Cortex of kidney (tissue), 1 donor: ENCODE measurements at places on chromosomes 3 and 15.

DNA sequence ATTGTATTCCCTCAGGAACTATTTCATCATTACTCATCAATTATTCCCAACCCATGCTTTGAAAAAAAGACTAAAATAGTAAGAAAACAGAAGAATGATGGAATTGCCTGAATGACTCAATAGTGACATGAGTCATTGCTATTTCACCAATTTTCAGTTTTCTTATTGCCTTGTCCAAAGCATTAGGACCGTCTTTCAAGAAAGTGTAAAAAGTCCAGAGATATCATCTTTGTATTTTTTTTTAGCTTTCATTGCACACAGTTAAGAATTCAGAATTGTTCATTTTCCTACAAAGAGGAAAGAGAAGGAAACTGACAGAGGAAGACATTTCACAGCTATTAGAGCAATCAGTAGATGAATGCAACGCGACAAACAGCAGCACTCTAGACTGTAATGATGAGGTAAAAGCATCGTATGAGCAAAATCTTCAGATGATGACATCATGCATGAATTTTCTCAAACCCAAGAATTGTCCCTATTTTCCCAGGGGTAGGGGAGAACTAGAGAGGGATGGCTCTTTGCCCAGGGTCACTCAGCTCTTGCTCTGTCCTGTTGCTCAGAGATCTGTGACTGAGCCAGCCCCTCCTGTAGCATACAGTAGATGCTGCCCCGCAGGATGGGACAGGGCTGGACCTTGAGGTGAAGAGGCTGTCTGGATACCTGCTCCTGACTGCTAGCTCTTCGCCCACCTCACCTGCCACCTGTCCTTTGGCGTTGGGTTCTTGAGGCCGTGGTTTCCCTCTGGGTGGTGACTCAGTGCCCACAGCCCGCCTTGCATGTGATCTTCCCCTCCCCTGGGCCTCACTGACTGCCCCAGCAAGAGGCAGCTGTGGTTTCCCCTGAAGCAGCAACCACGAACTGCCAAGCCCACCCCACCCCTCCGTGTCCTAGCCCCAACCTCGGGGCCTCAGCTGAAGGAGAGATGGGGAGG lies 84.8 kb downstream of the PPCDC start:
- no peak for DNase-seq

DNA sequence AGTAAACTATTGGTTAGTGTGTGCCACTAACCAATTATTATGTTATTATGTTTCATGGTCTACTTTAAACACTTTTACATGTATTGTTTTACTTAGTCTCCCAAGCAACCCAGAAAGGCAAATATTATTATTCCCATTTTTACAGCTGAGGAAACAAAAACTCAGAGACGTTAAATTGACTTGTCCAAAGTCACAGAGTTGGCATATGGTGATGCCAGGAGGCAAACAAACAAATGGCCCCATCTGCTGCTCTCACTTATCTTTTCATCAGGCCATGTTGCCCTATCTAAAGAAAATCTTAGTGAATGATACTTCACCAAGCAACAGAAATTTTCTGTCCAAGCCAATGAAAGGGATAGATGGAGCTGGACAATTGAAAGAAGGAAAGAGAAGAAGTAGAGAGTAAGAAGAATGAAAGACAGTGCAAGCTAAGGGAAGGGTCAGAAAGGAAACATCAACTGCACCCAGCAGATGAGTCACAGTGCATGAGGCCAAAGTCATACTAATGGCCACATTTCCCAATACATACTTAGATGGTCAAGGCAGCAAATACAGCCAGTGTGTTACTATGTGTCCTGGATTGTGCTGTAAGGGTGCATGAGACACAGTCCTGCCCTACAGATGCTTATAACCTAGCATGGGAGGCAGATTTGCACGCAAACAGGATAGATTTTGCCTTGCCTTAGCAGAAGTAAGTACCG lies 266.9 kb downstream of the KCNMB2 start:
- no peak for DNase-seq

GRCh38 chr3:117705011-117705410 lies 995.4 kb downstream of the TUSC7 start:
- DNase-seq = no peak

GRCh38 chr3:11545186-11545851 lies 98.4 kb downstream of the VGLL4 start:
- no peak for DNase-seq

DNA sequence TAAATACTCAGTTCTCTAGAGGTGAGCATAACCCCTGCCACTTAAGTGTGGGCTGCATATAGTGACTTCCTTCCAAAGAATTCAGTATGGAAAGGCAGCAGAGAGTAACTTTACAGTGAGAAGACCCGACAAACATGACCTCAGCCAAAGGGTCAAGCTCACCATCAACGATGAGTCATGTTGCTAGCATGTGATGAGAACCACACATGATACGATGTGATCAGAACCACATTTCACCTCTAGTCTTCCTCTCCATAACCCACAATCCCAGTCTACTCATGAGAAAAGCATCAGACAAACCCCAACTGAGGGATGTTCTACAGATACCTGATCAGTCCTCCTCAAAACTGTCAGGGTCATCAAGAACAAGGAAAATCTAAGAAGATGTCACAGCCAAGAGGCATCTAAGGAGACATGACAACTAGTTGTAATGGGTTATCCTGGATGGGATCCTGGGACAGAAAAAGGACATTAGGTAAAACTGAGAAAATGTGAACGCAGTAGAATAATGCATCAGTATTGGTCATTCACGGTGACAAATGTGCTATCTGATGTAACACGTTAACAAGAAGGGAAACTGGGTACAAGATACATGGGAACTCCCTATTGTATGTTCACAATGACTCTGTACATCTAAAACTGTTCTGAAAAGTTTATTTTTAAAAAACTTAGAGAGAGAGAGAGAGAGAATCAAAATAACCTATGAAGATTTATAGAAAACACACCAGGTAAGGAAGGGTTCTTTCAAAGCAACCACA lies 28.3 kb downstream of the SEC61A1 start:
- no peak for DNase-seq

- DNase-seq = no peak
These were observed 1.5 kb downstream of the IGF2BP2 start for GRCh38 chr3:185823078-185824044.

DNA sequence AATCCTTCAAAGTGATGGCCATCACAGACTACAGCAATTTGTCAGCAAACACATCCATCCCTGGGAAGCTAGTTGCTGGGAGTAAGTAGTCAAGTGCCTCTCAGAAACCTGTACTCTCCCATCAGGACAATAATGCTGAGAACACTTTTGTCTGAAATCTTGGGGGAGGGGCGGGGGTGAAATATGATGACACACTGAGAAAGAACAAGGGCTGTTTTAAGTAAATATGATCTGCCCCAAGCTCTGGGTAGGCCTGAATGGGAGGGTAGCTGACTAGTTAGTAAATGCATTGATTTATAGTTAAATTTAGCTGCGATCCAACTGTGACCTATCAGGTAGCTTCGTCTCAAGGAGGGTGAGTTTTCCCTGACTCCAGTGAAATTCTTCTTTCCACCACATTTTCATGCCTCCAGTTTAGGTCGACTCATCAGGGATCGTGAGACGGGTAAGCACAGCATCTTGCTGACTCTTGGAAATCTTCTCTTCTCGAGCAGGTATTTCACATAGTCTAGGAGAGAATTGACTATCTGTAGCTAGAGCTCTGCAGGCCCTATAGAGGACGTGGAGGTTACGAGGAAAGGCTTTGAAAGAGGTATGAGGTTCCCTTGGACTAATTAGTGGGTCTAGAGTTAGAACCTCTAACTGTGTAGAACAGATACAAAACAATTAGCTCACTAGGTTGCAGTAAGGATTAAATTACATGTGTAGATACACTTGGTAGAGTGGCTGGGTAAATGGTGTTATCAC lies 213.4 kb upstream of the SLC2A2 start:
- no peak for DNase-seq

DNA sequence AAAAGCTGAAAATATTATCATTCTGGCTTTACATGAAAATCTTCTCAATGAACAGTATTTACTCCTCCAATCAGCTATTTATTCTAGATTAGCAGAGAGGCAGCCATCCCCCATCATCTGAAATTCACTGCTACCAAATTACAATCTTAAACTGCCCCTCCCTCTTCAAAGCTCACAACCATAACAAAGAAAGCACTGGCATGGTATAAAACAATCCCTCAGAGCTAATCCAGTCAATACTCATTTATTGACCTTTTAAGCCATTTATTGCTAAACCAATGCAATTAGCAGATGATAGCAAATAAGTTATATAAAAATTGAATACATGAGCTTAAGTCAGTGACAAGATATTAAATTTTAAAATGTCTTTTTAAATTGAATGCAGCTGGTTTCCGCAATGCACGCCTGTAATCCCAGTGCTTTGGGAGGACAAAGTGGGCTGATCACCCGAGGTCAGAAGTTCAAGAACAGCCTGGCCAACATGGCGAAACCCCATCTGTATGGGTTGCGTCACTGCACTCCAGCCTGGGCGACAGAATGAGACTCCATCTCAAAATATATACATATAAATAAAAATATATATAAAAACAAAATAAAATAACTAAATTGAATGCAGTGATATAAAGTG lies 12.1 kb downstream of the SLC4A7 start:
- DNase-seq = no peak

- DNase-seq = no peak
These were observed 10.9 kb upstream of the CDC25A start for GRCh38 chr3:48199117-48199516.

DNA sequence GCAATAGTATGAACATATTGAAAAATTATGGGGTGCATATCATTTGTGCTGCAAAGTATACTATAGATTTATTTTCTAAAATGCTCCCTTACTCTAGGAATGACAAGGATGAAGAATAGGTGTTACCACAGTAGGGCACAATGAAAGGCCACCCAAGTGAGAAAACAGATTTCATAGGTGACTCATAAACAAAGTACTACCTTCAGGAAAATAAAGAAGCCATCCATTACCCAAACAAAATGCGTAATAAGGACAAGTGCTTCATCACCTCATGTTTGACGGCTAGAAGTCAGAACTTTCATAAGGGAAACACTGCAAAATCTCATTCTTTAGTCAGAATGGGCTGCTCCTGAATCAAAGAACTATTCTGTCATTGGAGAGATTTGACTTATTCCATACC lies 116.6 kb downstream of the MFSD1 start:
- no peak for DNase-seq

DNA sequence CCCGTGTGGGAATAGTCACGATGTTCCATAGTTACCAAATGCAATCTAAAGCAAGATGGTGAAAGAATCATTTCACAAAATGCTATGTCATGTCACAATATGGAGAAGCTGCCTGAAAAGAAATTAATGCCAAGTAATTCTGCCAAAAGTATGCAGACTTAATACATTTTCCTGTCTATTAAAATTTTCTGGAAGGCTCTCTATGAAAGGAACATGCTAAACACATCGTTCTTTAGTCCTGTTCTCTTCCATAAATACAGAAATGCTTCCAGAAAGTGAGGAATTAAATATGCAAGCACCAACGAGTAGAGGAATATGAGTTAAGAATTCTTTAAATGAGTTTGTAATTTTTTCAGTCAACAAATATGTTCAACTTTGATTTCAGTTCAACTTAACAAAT lies 266.8 kb upstream of the CRBN start:
- DNase-seq = no peak

GRCh38 chr3:901953-902778 lies 190.7 kb upstream of the CNTN6 start:
- no peak for DNase-seq

- no peak for DNase-seq
These were observed 359.3 kb downstream of the GAP43 start for GRCh38 chr3:115982629-115983028.

DNA sequence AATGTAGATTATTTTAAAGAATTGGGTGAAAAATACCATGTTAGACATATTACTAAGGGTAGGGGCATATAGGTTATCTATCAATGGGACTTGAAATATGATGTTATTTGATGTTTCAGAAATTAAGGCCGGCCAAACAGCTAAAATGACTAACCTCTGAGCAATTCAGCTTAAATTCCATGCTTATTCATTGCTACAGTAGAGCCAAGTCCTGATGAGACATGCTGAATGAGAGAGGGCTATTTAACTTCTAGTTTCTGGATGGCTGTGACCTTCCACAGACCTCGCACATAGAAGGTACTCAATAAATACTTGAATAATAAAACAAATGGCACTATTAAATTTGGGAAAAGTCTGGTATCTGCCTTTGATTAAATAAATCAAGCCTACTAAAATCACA lies 175.6 kb upstream of the WNT5A start:
- DNase-seq = no peak
